Lower lobe of right lung (tissue), 2 donors: ENCODE measurements at places on chromosomes 11 and 22. TPM values are rescaled to one million over a fixed set of nuclear protein-coding genes. Genes with fewer than 3 reads are reported as not detected.

DNA sequence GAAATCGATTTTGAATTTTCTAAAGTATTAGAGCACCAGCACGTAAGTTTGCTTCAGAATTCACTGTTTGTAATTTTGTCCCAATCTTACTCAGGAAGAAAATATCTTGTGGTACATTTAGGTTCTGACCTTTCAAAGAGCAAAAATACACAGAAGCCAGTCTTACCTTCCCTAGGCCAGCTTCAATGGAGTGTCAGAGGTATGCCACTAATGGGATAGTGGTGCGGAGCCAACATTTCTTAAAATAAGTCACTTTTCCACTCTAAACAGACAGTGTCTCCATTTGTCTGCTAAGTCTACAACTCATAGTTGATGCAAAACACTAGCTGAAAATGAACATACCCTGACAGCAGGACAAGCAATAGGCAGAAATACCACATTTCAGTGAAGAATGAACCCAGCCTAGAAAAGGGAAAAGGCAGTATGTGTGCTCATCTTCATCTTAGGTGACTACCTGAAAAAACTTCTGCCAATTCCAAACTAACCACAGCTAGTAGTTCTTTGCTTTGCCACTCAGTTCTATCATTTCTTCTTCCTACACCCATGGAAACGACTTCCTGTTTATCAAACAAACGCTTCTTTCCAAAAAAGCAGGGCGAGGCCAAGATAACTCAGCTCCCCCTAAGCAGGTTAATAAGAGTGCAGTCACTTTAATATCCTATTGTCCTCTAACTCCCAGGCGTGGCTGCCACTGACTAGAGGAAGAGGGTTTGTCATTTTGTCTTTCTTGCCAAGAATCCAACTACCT lies 94.0 kb upstream of the APOA1 start:
- DNase-seq: no peak

Gene OR52N2
- not detected for total RNA-seq

DNA sequence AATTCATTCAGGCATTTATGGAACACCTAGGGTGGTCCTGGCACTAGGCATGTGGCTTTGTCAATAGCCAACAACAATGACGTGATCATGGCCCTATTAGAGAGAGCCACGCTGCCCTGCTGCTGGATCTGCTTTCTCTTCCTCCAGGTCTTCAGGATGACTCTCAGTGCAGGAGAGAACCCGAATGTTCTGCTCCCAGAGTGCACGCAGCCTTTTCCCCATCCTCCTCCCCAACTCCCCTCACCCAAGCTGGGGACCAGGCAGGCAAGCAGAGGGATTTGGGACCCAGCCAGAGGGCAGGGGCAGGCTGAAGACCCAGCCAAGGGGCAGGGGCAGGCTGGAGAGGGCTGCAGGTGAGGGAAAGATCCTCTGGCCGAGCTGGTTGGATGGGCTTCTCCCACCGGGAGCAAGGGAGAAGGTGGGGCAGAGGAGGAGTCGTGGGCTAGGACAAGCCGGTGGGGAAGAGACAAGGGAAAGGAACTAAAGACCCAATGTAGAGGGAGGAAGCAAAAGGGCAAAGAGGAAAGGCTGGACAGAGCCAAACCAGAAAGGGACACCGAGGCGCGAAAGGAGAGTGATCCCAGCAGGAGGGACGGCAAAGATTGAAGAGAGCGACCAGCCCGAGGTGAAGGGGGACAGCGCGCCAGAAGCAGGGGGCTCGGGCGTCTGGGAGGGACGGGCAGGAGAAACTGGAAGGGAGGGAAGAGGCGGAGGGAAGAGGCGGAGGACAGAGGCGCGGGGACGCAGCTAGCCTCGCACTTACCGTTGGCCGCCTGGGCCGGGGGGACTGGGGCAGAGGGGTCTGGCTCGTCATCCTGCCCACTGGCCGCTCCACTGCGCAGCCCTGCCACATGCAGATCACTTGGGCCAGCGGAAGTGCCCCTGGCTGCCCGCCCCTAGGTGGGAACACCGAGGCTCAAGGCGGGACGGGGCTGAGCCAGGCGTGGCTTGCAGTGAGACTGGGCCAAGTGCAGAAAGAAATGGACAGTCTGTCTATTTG lies at the start of gene KCTD14:
Gene KCTD14 (minus strand): TSS at position 880 of the 1,000 bp plus-strand sequence. CDS start 27 bp downstream, at position 853.
- DNase-seq: peak; percentile 78

DNA sequence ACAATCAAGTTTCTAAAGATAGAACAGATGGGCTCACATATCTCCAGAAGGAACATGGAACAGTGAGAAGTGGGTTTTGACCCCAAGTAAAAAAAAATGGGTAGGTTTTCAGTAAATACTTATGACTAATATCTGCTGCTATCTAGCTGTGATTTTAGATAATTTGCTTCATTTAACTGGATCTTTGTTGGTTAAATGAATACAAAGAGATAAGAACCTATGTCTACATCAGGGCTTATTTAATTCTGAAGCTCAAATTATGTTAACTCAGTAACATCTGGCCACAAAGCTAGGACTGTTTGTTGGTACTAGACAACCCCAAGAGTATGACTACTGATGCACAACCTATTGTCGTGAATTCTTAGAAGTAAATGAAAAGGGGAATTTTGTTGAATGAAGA lies 144.4 kb upstream of the SESN3 start:
- DNase-seq: no peak

DNA sequence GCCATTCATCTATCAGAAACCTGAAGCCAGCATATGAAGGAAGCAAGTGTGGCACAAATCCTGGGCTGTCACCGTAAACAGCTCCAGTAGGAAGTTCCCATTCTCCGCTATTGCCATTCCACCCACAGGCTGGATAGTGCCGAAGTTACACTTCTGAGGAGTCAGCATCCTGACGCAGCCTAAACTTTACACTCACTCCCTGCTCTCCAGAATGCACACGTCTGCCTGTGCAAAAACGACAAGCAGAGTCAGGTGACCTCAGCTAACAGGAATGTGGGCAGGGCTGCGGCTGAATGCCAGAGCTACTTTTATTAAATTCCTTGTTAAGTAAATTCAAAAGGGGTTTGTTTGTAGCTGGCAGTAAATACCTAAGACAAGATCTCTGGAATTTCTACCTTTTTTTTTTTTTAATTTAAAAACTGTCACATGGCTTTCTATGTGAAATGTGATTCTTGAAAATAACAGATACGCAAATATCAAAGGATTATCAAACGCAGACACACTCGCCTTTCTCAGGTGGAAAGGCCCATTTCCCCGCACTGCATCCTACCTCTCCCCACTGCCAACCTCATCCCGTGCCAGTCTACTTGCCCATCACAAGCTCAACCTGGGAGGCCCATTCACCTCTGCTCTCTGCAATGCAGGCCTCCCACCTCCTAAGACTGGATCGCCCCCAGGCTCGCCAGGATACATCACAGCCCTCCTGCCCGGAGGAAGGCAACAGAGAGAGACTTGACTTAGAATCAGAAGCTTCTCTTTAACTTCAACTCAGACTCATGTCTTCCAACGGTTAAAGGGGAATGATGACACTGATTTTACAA lies 33.5 kb downstream of the NFRKB start:
- DNase-seq: peak; percentile 82

DNA sequence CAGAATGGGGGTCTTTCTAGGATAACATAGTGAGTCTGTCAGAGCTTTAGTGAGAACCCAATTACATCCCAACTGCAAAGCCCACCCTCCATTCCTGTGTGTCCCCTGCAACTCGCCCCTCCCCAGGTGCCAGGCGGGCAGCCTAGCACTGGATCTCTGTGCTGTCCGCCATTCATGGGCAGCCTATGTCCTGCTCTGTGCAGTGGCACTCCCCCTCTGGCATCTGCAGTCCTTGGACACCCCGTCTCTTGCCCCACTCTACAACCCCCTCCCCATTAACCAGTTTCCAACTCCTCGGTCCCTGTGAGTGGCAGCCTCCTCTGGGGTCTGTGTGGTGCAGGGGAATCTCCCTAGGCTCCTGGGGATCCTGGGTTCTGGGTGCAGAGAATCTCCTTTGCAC lies 37.0 kb downstream of the MYO7A start:
- DNase-seq: no peak

Gene FAM227A
- 3.4 TPM for total RNA-seq

GRCh38 chr11:31355131-31355530 lies 14.4 kb downstream of the DCDC1 start:
- DNase-seq: no peak
